Uterus (tissue), 4 donors: ENCODE measurements at places on chromosomes 11 and 22. TPM values are rescaled to one million over a fixed set of nuclear protein-coding genes. Genes with fewer than 3 reads are reported as not detected.

DNA sequence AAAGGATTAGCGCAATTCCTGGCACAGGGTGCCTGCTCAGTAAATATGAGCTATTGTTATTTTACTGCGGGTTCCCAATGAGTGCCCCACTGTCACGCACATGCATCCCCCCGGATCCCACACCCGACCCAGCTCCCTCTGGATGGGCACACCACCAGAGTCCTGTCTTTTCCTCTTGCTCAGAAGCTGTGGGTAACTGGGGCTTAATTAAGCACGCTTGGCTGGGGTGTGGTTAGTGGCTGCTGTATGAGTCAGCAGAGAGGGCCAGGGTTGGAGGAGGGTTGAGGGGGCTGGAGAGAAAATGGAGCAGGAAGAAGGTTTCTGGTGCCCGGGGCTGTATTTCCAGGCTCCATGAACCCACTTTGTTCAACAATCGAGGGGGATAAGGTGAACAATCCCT, 30.3 kb upstream of the NECTIN1 start:
- no peak for DNase-seq

GRCh38 chr11:26898799-26899198, 95.1 kb upstream of the FIBIN start:
- DNase-seq: no peak

GRCh38 chr11:36110668-36111410, 167.0 kb downstream of the LDLRAD3 start:
- no peak for DNase-seq

DNA sequence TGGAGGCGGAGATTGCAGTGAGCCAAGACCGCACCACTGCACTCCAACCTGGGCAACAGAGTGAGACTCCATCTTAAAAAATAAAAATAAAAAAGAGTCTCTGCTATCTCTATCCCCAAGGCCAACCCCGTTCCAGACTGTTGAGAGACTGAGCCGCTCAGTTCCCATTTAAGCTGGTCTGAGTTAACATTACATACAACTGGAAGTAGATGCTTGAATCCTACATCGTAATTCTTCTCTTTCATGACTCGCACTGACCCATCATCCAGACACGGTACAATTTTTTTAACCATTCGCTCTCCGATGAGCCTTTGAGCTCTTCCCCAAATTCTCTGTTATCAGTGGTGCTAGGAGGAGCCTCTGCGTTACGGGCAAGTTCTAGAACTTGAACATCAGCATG, 4.9 kb upstream of the CYTH4 start:
- DNase-seq: no peak

RAG2 gene
- total RNA-seq: not detected

DNA sequence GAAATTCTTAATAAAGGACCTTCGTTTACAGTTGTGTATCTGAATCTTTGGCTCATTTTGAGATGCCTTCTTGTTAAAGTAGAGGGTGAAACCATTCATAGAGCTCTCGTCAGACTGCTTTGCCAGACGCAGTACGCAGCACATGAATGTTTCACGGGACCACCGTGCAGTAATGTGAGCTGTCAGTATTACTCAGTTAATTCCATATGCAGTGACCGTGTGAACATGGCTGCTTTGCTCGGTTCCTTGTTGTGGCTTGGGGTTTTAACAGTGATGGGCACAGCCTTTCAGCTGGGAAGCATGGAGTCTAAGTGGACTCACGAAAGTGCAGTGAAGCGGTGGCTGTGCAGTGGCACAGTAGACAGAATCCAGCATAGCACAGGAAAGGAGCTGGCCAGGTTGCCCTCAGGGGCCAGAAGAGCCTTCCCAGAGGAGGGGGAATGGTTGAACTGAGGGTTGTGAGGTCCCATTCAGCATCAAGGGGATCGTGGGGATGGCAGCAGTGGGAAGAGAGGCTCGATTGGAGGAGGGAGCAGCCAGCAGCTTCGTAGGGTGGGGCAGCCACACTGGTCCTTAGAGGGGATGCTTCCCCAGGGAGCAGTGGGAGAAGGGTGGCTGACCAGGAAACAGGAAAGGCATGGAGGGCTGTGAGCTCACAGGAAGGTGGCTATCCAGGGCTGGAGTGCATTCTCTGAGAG, 31.4 kb downstream of the PPFIA1 start:
- no peak for DNase-seq

SERPING1 gene
- total RNA-seq: 552 TPM

- no peak for DNase-seq
Observed at GRCh38 chr22:49158741-49159564, 668.7 kb downstream of the BRD1 start.

DNA sequence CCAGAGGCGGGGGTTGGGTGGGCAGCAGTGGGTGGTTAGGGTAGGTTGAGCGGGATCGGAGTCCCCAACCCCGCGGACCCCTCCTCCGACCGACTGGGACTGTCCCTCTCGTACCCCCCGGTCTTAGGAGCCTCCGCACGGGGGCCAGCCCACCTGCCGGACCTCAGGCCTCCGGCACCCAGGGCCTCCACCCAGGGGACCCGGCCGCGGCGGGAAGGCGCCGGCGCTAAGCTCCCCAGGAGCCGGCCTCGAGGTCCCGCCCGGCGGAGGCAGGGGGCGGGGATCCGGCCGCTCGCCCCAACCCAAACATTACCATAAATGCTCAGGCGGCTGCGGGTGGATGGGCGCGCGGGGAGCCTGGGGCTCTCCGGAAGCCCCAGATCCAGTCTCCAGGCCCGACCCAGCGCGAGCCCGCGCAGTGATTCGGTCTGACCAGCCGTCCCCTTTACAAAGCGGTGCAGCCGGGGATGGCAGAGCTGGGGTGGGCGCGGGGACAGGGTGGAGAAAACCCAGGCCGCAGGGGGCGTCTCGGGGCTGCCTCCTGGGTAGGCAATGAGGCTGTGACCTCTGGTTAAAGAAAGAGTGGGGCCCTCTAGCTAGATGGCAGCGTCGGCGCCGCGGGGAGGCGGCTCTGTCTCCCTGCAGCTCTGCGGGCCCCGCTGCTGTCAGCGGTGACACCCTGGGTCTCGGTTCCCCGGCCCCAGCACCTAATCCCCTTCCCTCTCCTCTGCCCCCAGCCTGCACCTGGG, 4.0 kb upstream of the MCAM start:
- DNase-seq: peak; percentile 81

DNA sequence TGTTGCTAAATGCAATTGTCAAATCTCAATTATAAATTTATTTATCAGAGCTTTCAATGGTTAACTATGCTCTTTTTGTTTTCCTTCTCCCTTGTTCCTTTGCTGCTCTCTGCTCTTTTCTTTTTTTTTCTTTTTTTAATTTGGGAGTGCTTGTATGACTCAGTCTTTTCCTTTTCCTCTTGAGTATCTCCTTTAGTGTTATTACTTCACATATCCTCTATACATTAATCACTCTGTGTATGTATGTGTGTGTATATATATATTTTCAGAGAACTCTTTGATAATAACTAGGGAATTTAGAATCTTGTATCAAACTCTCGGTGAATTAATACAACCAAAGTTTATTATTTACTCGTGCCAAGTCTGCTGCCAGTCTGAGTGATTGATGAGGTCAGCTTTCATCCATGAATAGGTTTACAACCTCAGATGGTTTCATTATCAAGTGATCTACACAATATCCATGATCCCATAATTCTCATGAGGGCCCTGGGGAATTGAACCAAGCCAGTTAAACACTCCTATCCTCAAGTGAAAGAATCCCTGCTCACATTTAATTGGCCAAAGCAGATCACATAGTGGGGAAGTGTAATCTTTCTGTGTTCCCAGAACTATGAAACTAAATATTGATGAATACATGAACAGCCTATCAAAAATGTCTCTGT, 743.4 kb upstream of the CNTN5 start:
- DNase-seq: no peak

ABCG4 gene
- total RNA-seq: not detected

GRCh38 chr11:41404109-41404508, 55.3 kb downstream of the LRRC4C start:
- no peak for DNase-seq

- DNase-seq: no peak
Observed at GRCh38 chr11:252666-253065, 15.9 kb downstream of the PSMD13 start.

ARHGAP8 gene
- total RNA-seq: 1.8 TPM

- no peak for DNase-seq
Observed at GRCh38 chr22:22730655-22731373, 86.4 kb downstream of the GGTLC2 start.

SERPIND1 gene
- total RNA-seq: not detected

- DNase-seq: no peak
Observed at GRCh38 chr11:115169251-115169650, 335.0 kb downstream of the CADM1 start.

DNA sequence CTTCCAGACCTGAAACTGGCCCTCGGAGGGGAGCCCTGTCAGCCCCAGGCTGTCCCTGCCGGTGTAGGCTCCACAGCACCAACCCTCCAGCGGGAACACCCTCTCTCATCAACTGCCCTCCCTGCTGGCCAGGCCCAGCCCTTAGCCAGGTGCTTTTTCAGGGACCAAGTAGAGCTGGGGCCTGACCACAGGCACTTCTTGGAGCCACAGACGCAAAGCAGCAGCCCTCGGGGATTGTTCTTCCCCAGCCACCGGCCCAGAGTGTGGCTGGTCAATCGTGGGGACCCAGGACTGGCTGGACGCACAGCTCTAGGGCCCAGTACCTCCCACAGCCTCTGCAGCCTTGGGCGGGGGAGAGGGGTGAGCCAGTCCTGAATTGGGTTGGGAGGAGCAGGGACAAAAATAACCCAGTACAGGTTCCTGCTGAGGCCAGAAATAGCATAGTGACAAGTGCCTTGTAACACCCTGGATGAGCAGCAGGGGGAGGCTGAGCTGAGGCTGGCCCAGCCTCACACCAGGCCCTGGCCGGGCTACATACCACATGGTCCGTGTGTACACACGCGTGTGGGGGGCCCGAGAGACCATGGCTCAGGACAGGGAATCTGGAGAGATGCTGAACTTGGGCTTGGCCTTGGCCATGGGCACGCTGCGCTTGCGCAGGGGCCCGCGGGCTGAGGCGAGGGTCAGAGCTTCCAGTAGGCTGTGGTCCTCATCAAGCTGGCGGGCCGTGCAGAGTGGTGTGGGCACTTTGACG, 2.0 kb downstream of the KCNJ11 start:
- DNase-seq: no peak
